ENCODE measurements at places on chromosomes 4 and X.

- no peak for DNase-seq
Observed at GRCh38 chrX:22365460-22365859, 92.7 kb downstream of the CBLL2 start.

GRCh38 chrX:103831803-103832544 is at the start of gene RAB9B:
RAB9B (minus strand) TSS chrX:103832257; CDS start chrX:103825784, 6,473 bp downstream.
- DNase-seq: no peak

GRCh38 chr4:1244978-1245471 is 3.9 kb downstream of the CTBP1 start:
- DNase-seq: no peak

DNA sequence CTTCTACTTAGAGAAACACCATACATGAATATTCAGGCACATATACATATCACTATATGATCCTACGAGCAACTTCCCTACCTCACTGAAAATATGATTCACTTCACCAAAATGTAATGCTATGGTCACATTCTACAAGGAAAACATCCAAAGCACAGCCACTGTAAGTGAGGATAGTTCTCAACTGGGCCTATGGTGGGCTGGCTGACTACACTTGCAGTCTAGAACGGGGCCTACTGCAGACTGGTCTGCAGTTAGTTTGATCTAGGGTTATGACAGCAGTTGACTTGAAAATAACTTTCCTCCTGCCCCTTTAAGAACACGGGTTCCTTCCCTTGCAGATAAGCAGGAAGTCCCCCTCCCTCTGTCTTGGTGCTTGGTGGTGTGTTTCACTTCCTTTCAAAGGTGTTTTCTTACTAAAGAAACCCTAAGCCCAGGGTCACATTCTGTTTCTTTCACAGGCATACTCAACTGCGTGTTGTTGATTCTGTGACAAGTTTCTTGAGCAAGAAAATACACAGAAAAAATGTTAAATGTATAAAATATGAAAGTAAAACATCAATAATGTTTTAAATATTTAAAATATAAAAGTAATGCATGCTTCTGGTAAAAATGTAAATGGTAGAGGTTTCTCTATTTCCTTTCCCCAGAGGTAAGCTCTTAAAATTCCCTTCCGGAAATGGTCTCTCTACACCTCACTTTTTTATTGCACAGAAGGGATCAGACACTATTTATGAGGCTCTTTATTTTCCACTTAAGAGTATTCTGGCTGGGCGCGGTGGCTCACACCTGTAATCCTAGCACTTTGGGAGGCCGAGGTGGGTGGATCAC is 18.0 kb upstream of the TMSB4X start:
- DNase-seq: no peak

All from glomerular endothelial cell (primary cell).